ENCODE measurements at places on chromosomes 6 and 20.

GRCh38 chr6:30002871-30003270 lies 58.2 kb upstream of the POLR1H start:
- DNase-seq, result no peak

- no peak for DNase-seq
Measured at GRCh38 chr6:10643201-10643651, 51.2 kb downstream of the C6orf52 start.

- DNase-seq, result no peak
Measured at GRCh38 chr6:42354702-42355101, 97.0 kb downstream of the TRERF1 start.

GRCh38 chr6:89527634-89528033 lies 94.7 kb downstream of the ANKRD6 start:
- DNase-seq, result no peak

GRCh38 chr6:38933426-38933825 lies 115.2 kb upstream of the GLP1R start:
- DNase-seq, result peak; percentile 16

- no peak for DNase-seq
Measured at GRCh38 chr6:141265756-141266623, 866.7 kb upstream of the GJE1 start.

Data from NCI-H2227 treated with DMSO at 0.1 percent for 48 hours (cell line).